ENCODE measurements at places on chromosomes 7 and 10. TPM values are rescaled to one million over a fixed set of nuclear protein-coding genes. Genes with fewer than 3 reads are reported as not detected.

HTRA1 gene
- total RNA-seq: 55.2 TPM

CFAP43 gene
- 1.9 TPM for total RNA-seq

PPIA gene
- 1,153 TPM for total RNA-seq

SPAG6 gene
- 2.6 TPM for total RNA-seq

PRPS1L1 gene
- total RNA-seq: not detected

SYT15 gene
- 10.4 TPM for total RNA-seq

SHH gene
- total RNA-seq: 23.2 TPM

ITPRID1 gene
- not detected for total RNA-seq

HTR5A gene
- total RNA-seq: not detected

CCDC146 gene
- total RNA-seq: 11.7 TPM

CDK13 gene
- total RNA-seq: 90.9 TPM

FASTK gene
- total RNA-seq: 91.7 TPM

CYP3A4 gene
- not detected for total RNA-seq

SEMA4G gene
- total RNA-seq: 5.0 TPM

C10orf105 gene
- 0.34 TPM for total RNA-seq

SLC18A3 gene
- total RNA-seq: not detected

GPER1 gene
- total RNA-seq: 3.4 TPM

CTAGE15 gene
- total RNA-seq: 2.9 TPM
